NCI-H1694 treated with DMSO at 0.1 percent for 48 hours (cell line): ENCODE measurements at places on chromosomes 7 and 10.

DNA sequence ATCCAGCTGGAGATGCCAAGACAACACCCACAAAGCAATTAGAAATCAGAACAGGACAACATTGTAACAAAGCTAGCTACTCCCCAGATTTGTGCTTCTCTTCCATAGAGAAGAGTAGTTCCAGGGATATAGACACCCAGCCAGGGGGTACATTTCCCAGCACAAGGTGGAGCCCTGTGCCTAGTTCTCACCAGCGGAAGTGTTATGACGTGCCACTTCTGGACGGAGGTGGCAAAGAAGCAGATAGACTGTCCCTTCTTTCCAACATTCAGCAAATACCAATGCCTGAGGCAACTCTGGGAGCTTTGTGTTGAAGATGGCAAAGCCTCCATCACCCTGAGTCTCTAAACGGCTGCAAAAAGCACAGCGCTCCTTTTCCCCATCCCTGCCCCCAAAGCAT is 23.4 kb upstream of the GSAP start:
- no peak for DNase-seq

GRCh38 chr10:76624470-76624869 is 1013.1 kb downstream of the KCNMA1 start:
- no peak for DNase-seq

GRCh38 chr7:138746073-138746472 is 44.9 kb upstream of the SVOPL start:
- no peak for DNase-seq

- no peak for DNase-seq
These were observed 70.8 kb downstream of the CFTR start for GRCh38 chr7:117550625-117551024.

GRCh38 chr7:105261689-105262088 is 127.0 kb downstream of the SRPK2 start:
- DNase-seq = no peak

GRCh38 chr7:102918845-102919244 is 6.0 kb downstream of the LRRC17 start:
- no peak for DNase-seq

GRCh38 chr7:95904099-95904498 is 131.7 kb downstream of the DYNC1I1 start:
- DNase-seq = no peak

- no peak for DNase-seq
These were observed 335.4 kb upstream of the MGMT start for GRCh38 chr10:129131457-129132132.

DNA sequence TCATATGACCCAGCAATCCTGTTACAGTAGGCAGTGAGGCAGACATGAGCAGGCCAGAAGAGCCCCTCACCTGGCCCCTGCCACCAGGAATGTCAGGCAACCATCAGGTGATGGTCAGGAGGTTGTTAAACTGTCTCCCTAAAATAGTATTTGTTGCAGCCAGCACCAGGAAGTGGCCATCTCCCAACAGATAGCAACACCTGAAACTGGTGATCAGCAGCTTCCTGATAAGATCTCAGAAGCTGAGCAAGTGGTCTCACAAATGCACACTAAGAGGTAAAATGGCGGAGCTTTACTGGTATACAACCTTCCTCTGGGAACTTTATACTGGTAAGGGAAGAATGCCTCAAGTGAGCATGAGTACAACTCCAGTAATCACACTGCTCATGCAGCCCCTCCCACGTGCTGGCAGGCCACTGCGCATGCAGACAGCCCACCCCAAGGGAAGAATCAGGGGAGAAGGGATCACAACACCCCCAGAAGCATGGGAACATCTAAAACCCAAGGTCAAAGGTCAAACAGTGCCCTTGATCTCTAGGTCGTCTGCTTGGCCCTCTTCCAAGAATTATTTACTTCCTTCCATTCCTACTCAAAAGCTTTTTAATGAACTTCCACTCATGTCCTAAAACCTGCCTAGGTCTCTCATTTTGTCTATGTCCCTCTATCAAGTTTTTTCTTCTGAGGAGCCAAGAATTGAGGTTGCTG is 133.5 kb downstream of the DOCK4 start:
- no peak for DNase-seq

GRCh38 chr10:78336402-78336791 is 302.7 kb downstream of the RPS24 start:
- DNase-seq = no peak

DNA sequence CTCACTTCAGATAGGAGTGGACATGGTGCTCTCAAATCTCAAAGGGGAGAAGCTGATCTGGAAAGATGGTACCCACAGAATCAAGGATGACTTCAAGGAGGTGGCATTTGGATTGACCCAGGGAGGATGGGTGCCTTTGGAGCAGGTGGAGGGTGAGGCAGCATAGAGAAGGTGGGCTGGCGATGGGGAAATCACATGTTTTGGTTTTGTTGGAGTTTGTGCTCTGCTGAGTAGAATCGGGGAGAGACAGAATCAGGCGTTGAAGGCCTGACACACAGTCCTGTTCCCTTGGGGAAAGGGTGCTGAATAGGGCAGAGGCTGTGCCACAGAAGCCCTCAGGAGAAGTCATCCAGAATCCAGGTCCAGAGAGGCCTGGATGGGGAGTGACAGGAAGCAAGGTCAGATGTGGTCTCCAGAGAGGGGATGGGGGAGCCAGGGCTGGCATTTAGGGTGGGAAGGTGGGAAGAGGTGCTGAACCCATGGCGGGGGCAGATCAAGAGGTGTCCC is 291.1 kb downstream of the GLRX3 start:
- DNase-seq = no peak

DNA sequence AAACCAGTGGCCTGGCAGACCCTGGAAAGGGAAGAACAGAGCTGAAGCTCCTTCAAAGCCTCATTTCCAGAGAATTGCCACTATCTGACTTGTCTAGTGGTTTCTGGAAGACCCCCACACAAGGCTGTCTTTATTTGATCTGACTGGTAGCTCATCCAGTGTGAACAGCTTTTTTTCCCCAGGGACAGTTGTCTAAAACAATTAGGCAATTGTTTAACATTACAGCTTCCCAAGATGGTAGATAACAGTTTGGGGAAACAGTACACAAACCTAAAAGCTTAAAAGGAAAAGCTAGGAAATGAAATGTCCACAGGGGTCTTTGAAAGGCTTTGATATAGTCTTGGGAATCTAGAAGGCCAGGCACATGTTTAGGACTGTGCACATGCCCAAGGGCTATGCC is 203.4 kb upstream of the CTBP2 start:
- no peak for DNase-seq

DNA sequence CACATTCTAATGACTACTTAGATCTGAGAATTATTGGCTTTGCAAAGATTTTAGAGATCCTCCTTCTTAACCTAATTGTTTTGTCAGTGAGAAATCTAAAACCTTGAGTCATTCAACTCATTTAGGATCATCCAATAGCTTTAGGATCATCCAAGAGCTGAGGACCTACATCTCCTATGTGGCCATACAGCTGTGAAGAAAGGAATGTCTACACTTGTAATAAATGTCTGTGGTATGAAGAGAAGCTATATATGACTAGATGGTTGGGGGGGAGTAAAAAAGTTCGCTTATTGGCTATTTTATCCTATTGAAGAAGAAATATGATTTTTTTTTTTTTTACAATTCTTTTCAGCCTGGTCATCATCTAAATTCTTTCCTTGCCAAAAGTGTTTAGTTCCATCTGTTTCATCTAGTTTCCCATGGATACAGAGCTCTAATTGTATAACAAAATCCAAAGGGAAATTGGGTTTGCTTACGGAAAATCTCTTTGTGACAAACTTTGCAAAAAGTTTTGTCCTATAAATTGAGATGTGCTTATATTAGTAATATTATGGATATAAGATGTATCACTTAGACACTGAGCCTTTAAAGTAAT is 196.7 kb downstream of the PRKG1 start:
- DNase-seq = no peak

- DNase-seq = no peak
These were observed 216.3 kb downstream of the ADARB2 start for GRCh38 chr10:1520909-1521565.

DNA sequence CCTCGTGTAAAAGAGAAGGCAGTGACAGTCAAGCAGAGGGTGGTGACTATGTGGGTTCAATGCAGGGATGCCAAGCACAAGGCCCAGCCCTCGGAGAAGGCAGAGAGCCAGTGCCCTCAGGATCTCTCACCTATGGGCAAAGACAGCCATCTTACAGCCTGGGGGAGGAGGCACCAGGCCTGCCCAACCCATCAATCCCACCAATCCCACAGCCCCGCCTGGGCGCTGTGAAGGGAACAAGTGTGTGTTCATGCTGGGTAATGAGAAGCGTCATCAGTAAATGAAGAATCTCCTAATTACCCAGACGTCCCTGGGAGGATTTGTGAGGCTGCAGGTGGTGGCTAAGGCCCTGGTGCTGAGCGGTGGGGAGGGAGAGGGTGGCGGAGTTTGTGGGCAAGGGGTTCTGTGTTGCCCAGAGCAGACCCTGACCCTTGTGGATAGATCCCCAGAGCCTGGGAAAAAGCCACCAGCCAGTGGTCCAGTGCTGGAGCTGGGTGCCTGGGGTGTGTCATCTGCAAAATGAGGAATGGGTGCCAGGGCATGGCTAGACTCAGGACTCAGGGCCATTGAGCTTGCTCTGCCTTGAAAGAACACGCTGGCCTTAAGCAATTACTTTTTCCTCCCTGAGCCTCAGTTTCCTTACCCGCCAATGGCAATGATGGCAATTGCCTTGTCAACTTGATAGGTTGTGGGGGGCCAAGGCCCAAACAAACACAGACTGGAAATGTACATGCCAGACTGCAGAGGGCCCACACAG is 128.1 kb upstream of the UNC5B start:
- no peak for DNase-seq

DNA sequence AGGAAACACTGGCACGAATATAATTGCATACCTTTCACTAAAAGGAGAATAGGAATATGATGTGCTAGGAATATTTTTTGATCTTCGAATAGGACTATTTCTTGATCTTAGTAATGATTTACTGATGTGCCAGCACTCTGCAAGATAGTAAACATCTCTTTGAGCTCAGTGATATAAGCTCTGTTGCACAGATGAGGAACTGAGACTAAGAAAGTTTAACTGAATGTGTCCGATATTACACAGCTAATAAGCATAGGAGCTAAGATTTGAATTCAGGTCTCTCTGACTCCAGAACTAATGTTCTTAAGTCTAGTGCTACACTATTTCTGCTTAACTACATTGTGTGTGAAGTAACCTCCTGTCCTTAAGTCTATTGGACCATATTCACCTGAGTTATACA is 98.4 kb upstream of the PTPRZ1 start:
- no peak for DNase-seq

- DNase-seq = no peak
These were observed 257.0 kb downstream of the PHTF2 start for GRCh38 chr7:78055599-78055998.

DNA sequence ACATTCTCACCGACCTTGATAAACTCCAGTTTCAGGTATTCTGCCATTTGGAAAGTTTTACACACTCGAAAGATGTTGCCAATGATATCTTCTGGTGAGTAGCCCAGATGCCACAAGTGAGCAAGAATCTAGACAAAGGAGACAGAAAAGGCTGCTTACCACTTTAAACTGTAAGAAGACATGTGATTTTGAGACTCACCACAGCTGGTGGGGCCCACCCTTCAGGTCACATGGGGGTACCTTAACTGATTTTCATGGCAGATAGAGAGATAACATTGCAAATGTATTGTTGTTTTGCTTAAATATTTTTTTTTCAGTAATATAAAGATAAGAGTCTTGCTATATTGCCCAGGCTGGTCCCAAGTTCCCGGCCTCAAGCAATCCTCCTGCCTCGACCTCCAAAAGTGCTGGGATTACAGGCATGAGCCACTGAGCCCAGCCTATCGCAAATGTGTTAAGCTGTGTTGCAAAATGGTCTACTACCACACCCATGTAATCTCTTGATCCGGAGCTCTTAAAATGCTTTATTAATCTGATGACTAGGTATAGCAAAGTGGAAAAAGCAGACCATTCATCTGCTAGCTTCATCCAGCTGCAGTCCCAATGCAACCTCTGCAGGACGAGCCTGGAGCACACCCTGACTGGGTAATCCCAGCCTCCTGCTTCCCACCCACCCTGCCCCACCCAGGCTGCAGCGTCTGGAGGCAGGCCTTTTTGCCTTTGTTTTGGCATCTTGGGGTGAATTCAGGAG is 18.5 kb downstream of the RFC2 start:
- DNase-seq = no peak

- peak; percentile 94 for DNase-seq
These were observed 28.1 kb downstream of the DNMBP start for GRCh38 chr10:99981581-99982199.

DNA sequence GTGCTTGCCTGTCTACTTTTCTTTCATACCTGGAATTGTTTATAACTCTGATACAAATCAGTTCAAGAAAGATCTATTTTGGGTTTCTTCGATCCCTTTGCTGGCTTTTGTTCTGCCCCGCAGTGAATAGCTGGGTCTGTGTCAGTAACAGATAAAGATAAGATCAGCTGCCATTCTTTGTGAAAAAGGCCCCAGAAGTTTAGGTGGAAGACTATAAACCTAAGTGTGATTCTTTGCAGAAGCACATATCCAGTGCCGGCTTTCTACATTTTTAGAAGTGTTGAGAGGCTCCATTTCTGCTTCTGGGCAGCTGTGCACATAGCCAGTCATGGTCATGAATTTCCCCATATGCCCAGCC is 686.4 kb upstream of the C7orf33 start:
- DNase-seq = no peak

GRCh38 chr7:21191321-21192073 is 236.4 kb upstream of the SP4 start:
- DNase-seq = no peak

GRCh38 chr7:32890010-32890792 is 1.4 kb downstream of the KBTBD2 start:
- DNase-seq = peak; percentile 42

GRCh38 chr10:113893570-113893969 is 39.1 kb downstream of the NHLRC2 start:
- DNase-seq = no peak

GRCh38 chr10:120460776-120461175 is 3.7 kb downstream of the PLPP4 start:
- DNase-seq = no peak

DNA sequence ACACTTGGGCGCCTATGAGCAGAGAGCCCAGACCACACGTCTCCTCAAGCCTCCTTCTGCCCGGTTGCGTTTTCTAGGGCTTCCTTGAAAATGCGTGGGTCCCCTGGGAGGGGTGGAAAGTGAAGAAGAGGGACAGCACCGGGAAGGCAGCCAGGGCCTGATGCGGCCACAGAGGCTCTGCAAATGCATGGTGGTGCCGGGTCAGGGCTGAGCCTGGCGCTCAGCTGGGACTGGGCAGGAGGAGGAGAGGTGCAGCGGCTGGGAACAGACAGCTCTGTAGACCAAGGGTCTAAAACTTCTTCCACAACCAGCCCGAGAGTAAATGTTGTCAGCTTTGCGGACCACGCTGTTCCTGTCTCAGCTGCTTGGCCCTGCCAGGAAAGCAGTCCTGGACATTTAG is 1.6 kb downstream of the DPYSL4 start:
- DNase-seq = no peak

GRCh38 chr10:86067436-86068050 is 299.1 kb downstream of the GRID1 start:
- no peak for DNase-seq

- no peak for DNase-seq
These were observed 19.9 kb downstream of the SLC13A4 start for GRCh38 chr7:135708041-135708440.

- no peak for DNase-seq
These were observed 38.8 kb downstream of the SLC29A3 start for GRCh38 chr10:71357792-71358265.
